NCI-H69 (cell line): ENCODE measurements at places on chromosomes 6 and 20.
A peak's percentile ranks its signal among the peaks of the same experiment; 100 is the strongest.

GRCh38 chr6:113587078-113587699 is 270.0 kb upstream of the MARCKS start:
- DNase-seq: peak; percentile 54

- DNase-seq: peak; percentile 72
Measured at GRCh38 chr6:94600636-94601035, 976.7 kb upstream of the MANEA start.

DNA sequence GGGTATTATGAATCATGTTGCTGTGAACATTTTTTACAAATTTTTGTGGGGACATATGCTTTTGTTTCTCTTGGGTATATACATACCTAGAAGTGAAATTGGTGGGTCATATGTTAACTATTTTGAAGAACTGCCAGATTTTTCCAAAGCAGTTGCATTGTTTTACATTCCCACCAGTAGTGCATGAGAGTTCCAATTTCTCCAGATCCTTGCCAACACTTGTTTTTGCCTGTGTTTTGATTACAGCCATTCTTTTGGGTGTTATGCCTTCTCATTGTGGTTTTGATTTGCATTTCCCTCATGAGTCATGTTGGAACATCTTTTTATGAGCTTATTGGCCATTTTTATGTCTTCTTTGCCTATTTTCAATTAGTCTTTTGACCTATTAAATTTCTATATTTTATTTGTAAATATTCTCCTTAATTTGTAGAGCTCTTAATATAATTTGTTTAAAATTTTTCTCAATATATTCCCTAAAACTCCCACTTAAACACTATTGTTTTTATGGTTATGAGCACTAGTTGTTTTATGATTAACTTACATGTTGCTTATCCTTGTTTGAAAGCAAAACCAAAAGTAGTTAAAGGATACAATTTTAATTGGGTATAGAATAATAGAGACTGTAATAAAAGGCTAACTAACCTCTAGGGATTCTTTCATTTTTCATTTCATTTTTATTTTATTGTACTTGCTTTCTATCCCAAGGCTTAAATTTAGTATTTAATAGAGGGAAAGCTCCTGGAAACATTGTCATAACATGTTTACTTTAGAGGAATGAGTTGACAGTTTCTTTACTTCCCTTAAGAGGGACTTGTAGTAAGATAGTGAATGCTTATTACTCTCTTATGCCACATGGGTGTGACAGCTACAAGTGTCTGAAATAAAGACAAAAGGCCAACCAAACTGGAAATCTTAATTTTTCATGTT is 5.5 kb downstream of the UBR2 start:
- no peak for DNase-seq

DNA sequence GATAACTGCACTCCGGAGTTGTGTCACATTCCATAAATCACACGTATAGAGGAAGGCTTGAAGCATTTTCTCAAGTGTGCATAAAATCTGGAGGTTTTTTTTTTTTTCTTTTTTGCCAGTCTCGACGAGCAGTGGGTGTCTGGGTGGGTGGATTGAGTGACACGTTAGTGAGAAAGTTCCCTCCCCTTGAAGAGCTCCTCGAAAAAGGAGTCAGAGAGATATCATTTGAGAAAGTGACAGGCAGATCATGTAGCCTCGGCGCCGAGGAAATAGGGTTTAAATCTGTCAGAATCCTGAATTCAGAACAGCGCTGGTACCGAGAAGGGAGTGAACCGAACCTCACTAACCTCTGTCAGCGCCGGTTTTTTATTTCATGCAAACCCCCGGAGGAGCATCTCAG is 269.5 kb upstream of the ARID1B start:
- no peak for DNase-seq

- DNase-seq: no peak
Measured at GRCh38 chr6:149429427-149430360, 29.6 kb downstream of the SUMO4 start.

DNA sequence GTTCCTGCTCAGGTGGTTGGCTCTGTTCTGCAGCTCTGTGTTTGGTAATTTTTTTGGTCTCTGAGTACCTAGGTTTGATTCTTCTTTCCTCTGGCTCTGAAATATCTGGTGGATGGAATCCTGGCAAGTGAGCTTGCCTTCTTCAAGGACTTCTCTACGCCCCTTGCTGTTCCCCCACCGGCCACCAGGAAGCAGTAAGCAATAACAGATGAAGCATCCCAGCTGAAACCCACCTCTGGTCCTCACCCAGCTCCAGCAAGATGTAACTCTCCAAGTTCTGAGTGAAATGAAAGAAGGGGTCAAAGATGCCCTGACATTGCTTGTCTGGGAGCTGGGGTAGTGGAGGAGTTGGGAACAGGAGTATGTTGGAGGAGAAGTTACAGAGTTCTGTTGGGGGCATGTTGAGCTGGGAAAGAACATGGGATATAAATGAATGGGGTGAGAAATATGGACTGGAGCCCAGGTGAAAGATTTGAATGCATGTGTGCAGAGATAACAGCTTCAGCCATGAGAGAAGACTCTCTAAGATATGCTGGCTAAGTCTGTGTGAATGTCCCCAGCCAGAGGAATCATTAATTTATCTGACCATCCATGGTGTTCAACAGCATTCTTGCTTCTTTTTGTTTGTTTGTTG is 51.3 kb upstream of the GLP1R start:
- peak; percentile 10 for DNase-seq

DNA sequence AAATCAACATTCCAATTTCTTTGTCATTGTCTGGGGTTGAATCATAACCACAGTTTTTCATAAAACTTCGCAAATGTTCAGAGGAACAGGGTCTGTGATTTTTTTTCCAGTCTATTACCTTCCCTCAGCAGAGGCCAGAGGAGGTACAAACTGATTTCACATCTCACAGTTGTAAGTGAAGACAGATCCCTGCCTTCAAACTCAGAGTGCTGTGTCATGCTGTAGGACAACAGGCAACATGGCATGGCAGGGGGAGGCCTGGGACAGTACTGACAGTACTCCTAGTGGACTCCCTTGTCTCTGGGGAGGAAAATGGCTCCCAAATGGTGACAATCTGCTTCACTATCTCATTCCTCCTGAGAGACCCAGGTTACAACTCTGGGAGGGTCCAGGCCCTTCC is 308.6 kb downstream of the CDC5L start:
- DNase-seq: no peak

- peak; percentile 97 for DNase-seq
Measured at GRCh38 chr20:34546751-34547181, 11.8 kb upstream of the MAP1LC3A start.

DNA sequence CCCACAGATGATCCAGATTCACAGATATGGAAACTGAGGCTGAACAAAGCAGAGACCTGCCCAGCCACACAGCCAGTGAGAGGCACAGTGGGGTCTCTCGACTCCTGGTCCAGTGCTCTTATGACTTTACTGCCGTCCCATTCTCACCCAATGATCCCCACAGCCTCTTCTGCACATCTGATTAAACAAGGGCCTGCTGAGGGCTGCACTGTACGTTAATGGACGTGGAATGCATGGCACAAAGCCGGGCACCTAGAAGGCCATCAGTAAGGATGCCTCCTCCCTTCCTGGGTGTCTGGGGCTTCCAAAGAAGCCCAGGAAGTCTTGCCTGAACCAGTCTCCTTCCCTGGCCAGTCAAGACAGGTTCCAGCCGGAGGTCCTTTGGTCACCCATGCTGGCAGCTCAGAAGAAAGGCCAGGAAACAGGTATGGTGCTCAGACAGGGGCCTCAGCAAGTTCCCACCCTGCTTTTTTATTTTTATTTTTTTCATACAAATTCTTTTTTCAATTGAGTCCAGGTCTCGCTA is 3.8 kb downstream of the TFEB start:
- peak; percentile 21 for DNase-seq

DNA sequence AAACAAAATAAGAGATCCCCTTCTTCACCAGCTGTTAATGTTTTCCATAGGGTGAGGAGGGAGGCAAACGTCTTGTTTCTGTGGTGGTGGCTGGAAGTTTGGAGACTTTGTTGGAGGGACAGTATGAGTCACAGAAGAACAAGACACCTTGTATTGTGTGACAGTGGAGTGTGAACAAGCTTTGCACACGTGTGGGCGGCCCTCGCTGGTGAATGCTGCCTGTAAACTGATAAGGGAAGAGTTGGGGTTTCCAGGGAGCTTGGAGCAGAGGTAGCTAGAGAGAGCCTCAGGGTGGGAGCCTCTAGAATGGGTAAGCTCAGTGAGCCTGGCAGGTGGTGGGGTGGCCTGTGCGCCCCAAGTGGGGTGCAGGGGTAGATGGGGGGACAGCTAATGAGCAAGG is 78.3 kb downstream of the ZDHHC14 start:
- DNase-seq: no peak

DNA sequence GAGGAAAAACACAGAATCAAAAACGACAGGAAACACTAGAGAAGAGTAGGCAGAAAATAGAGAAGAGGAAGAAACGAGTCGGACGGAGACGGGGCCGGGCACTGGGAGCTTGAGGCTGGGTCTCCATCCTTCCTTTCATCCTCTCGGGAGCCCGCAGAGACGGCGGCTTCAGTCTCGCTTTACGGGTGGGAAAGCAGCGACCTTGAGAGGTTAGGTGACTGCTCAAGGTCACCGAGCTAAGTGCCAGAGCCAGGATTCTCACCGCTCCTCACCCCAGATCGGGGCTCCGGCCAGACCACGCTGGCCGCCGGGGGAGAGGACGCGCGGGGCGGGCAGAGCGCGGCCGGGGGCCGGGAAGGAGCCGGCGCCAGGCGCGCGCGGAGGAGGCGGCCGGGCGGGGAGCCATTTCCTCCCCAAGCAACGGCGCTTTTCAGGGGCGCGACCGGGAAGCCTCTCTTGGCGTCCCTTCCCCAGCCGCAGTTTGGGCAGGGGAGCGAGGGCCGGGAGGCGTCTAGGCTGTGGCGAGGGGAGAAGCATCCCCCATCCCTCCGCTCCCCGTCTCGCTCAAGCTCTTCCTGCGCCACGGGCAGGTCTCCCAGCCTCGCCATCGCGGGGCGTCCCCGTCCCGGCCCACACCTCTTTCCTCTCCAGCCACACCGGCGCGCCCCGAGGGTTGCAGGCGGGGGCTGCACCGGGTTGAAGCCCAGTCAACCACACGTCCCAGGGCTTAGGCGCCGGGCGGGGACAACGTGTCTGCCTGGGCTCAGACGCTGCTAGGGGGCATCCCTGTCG is 24.1 kb upstream of the MAP3K7 start:
- peak; percentile 69 for DNase-seq

GRCh38 chr6:156776470-156776839 is 723 bp upstream of the ARID1B start:
- DNase-seq: peak; percentile 90

DNA sequence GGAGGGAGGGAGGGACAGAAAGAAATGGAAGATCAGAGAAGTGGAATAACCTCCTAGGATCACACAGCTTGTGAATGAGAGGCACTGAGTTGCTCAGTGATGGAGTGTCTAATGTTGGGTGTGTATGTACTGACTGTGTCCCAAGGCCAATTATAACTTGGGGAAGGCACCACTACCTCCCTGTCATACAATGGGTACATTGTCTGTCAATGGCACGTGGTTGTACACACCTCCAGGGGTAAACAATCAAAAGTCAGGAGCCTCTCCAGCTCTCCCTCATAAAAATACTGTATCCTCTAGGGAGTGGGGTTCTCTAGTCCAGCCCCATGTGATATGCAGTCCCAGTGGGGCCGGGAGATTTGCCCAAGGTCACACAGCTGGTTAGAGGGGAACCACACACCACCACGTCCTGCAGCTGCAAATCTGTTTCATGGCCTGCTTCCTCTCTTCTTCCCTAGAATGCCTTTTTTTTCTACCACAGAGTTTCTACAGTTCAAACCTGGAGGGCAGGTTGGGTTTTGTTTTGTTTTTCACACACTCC is 112.5 kb downstream of the SNX5 start:
- DNase-seq: peak; percentile 21

GRCh38 chr20:59560588-59561227 is 43.6 kb upstream of the PHACTR3 start:
- peak; percentile 14 for DNase-seq

DNA sequence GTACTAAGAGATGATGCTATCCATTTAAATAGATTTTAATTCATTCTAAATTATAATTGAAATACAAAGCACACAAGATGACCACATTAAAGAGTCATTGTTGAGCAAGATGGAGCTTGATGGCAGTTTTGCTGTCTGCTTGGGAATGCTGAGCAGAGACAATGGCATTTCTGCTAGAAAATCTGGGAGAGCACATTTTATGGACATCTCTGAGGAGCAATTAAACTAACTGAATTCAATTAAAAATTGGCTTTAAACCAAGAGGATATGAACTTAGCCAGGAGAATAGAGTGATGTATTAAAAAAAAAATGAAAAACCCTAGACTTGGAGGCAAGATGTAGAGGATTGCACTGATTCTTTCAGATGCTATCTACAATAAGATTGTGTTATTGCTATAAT is 19.1 kb upstream of the ADGRB3 start:
- peak; percentile 47 for DNase-seq

GRCh38 chr6:5401845-5402738 is 140.8 kb downstream of the FARS2 start:
- DNase-seq: peak; percentile 51

DNA sequence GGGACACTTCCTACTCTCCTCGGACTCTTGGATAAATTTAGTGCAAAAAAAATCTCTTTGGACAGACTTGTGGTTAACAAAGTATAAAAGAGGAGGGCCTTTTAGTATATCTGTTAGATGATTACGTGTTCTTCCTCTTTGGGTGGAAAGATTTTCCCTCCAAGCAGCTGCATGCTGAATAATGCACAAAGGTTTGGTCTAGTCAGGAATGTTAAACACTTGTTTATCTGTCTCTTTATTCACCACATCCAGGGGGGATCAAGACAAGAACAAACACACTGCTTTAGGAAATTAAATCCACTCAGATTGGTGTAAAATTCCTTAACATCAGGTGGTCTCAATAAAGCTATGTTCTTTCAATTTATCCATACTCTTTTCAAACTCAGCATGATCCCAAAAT is 260.9 kb upstream of the CHD6 start:
- no peak for DNase-seq

DNA sequence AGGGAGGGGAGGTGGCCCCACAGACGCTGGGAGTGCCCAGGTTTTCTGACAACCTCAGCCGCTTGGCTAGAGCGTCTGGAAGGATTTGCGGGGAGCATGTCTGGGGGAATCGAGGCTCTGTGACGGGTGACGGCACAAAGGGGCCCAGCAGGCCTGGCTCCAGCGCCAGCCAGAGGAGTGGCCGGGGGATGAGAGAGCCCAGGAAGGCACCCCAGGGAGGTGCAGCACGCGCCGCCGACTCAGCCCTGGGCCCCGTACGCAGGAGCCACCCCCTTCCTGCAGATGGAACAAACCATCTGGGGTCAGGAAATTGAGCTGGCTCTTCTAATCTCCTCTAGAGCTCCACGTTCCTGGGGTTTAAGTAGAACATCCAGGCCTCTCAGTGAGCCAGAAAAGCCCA is 5.9 kb upstream of the SLCO4A1 start:
- peak; percentile 3 for DNase-seq

DNA sequence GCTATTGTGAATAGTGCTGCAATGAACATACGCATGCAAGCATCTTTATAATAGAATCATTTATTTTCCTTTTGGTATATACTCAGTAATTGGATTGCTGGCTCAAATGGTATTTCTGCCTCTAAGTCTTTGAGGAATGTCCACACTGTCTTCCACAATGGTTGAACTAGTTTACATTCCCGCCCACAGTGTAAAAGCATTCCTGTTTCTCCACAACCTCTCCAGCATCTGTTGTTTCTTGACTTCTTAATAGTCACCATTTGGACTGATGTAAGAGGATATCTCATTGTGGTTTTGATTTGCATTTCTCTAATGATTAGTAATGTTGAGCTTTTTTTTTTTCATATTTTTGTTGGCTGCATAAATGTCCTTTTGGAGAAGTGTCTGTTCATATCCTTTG is 208.7 kb downstream of the PHF3 start:
- DNase-seq: no peak
